Stimulated activated CD8-positive, alpha-beta memory T cell treated with anti-CD3 and anti-CD28 coated beads, Interleukin-4, amount 100 ng/mL, for 1 hour (primary cell): ENCODE measurements at places on chromosomes 1 and 21.

- DNase-seq = no peak
Measured at GRCh38 chr1:40034869-40035268, 5.7 kb upstream of the CAP1 start.

DNA sequence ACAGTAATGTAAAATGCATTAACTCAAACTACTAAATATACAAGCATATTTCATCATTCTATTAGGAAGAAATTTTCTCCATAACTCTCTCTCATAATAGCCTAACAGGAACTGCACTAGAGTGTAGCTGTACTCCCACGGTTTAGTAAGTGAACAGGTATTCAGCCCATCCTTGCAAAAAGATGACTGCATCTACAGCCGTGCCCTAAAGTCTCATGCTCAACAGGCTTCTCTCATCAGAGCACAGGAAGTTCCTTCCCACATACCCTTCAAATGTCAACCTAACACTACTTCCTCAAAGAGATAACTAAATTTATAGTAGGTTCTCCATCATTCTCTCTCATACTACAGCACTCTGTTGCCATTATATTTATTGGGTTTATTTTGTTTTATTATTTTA is 251.6 kb downstream of the AKT3 start:
- DNase-seq = no peak

DNA sequence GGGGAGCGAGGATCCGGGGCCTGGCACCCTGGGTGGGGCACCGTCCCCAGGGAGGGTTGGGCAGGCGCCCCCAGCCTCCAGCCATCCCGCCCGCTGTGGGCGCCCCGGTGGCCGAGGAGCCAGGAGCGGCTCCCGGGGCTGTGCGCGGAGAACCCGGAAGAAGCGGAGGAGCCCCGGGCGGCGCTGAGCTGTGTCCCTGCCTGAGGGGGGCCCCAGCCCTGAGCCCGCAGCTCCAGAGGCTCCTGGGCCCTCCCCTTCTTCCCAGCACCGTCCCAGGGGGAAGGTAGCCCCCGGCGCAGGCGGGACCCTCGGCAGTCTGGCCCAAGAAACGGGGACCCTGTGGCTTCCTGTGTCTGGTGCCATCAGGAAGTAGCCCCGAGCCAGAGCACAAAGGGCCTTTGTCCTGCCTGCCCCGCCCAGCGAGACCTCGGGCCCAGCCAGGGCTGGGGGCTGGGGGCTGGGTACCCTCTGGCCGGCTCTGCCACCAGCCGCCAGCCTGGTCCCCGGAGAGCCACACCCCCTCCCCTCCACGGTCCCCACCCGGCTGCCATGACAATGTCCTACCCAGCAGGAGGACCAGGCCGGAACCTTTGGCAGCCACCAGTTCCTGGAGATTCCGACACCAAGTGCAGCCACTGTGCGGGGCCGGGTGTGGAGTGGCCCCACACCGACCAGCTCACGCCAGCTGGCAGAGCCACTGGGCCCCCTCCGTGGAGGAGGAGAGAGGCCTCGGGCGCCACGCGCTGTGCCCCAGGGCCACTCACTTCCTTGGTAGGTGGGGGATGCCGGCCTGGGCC is 15.6 kb upstream of the TTLL10 start:
- DNase-seq = no peak

DNA sequence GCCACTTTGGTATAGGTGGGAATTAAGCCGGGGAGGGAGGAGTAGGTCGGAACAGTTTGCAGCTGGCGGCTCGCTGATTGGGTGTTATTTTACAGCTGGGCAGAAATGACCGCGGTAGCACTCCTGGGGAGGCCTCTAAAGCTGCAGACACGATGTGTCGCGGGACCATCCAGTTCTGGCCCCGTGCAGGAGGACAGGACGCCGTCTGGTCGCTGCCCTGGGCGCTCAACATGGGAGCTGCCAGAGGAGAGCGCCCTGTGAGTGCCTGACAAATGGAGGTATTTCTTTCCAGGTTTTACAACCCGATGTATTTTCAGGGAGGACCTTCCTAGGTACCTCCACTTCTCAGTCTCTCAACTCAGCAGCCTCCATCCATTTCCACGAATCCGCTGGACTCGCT is 46.2 kb downstream of the CDC7 start:
- no peak for DNase-seq

GRCh38 chr1:219215477-219215876 is 41.8 kb downstream of the LYPLAL1 start:
- no peak for DNase-seq

- no peak for DNase-seq
Measured at GRCh38 chr1:113170519-113170918, 97.5 kb downstream of the LRIG2 start.

DNA sequence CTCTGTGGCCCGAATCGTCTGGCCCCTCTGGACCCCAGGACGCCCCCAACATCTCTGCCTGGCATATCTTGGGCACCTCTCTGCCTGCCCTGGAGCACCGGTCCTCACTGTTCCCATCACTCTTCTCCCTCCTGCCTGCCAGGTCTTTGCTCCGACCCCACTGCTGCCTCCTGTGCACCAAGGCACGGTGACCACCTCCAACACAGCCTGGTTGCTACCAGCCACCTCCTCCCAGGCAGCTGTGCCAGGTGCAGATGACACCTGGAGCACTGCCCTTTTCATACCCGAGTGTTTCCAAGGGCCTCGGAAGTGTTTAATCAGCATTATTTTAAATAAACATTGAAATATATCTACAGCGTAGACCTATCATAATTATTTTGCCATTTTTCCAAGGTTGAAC is 31.3 kb downstream of the PKNOX1 start:
- DNase-seq = no peak

- DNase-seq = no peak
Measured at GRCh38 chr1:5658340-5659316, 333.6 kb downstream of the NPHP4 start.

DNA sequence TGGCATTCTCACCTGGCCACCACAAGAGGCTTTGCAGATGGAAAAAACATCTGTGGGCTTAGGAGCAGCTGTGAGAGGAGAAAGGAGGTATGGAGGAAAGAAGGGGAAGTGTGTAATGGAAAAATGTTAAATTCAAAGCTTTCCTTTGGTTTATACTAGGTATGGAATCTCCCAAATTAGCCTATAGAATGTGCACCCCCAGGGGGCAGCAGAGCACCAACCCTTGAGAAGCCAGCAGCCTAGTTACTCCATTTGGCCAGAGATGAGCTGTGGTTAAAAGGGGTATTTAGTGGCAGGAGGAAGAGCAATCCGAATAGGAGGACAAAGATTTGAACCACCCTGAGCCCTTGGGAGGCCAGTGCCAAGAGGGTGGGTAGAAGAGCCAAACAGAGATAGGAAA is 97.5 kb upstream of the CTTNBP2NL start:
- DNase-seq = no peak

- no peak for DNase-seq
Measured at GRCh38 chr1:96236156-96236739, 485.3 kb upstream of the PTBP2 start.

DNA sequence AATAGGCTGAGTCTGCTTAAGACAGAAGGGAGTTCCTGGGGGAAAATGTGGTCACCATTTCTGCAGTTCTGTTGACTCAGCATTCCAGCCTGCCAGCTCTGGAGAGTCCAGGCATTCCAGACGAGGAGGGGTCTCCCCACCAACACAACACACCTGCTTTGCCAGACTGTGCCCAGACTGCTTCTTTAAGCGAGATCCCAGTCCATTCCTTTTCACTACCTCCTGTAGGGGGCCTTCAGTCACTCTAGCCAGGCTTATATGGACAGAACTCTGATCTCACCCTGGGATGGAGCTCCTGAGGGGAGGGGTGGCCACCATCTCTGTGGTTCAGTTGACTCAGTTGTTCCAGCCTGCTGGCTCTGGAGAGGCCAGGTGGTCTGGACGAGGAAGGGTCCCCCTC is 48.5 kb downstream of the UBE2U start:
- no peak for DNase-seq

GRCh38 chr1:163583661-163584181 is 262.0 kb downstream of the NUF2 start:
- DNase-seq = no peak

GRCh38 chr1:161771973-161772372 is 5.9 kb downstream of the ATF6 start:
- no peak for DNase-seq

- no peak for DNase-seq
Measured at GRCh38 chr1:23574265-23574754, 15.0 kb upstream of the ID3 start.
